ENCODE measurements at places on chromosomes 16 and 17.

DNA sequence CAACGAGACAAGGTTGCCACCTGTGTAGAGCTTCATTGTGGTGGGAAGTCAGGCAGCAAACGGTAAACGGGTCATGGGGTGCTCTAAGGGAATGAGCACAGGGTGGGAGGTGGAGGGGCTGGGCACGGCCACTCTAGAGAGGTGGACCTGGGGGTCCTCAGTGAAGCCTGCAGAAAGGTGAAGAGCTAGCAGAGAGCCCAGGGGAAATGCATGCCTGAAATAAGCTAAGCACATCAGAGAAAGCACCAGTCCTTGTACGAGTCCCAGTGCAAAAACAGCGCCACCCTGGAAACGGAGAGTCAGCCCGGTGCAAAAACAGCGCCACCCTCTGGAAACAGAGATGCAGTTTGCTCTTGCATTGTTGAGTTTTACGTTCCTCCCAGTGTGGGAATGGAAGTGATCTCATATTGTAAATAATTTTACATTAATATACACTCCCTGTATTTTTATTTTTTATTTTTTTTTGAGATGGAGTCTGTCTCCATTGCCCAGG lies 65.0 kb downstream of the TBC1D16 start:
- DNase-seq: no peak

GRCh38 chr16:4970010-4970409 lies 11.9 kb downstream of the SEC14L5 start:
- no peak for DNase-seq

DNA sequence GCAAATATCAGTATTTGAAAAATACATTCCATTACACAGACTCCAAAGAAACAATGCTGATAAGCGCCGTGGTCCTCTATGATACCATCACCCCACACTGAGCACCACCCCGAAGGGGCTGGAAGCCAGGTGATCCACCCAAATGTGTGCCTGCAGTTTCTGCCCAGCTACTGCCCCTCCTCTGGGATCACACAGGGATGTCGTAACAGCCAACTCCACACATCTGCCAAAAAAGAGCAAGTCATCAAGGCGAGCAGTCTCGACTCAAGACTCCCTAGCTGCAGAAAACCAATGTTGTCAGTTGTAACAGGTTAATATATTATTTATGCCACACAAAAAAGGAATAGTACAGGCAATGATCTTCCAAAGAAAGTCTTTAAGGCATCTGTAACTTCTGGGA lies 21.0 kb downstream of the CYB5D2 start:
- DNase-seq: no peak

DNA sequence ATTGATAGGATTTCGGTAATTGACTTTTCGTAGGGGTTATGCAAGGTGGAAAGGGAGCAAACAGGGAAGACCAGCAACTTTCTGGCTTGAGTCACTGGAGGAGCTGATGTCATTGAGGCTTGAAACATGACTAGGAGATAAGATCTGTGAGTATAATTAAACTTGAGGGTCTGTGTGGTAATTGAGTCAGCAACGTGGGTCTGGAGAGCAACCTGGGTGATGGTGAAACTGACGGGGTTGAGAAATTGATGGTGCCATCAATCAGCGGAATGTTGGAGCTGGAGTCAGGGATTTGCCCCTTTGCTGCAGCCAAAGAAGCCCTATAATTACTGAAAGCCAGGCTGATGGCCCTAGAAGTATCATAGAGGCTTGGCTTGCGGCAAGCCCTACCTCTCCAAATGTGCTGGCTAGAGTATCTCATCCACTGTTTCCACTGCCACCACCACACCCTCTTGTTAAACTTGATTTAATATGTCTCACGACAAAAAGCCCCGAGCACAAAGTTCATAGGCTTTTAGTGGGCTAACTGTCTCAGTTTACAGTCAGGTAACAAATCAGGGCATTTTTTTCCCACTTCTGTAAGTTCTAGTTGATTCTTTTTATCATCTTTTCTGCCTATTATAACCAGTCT lies 186.9 kb upstream of the ELAC2 start:
- no peak for DNase-seq

DNA sequence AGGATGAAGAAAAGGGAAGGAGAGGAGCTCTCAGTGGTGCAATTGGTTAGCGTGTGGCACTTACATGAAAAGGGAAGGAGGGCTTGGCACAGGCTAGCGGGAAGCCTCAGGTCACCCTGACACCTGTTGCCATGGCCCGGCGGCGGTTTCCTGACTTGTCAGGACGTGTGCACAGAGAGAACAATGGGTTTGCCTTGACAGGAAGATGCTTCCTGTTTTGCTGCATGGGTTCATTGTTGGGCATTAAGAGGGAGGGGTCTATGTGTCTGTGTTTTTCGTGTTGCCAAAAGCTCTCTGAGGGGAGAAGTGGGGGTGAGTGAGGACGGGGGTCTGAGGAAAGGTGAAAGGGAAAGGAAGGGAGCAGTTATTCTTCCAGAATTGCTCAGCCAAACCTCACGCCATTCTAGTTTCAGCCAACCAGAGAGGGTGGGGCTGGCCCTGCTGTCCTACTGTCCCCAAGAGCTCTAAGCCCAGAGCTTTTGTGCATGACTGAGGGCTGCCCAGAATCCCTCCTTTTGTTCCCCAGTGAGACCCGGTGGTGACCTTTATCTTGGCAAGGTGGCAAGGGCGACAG lies 17.1 kb upstream of the CCR7 start:
- no peak for DNase-seq

DNA sequence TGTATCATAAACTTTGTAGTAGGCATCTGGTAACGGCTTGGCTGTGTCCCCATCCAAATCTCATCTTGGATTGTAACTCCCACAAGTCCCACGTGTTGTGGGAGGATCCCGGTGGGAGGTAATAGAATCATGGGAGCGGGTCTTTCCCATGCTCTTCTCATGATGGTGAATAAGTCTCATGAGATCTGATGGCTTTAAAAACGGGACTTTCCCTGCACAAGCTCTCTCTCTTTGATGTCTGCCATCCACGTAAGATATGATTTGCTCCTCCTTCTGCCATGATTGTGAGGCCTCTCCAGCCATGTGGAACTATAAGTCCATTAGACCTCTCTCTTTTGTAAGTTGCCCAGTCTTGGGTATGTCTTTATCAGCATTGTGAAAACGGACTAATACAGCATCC lies 248.7 kb downstream of the SNX29 start:
- no peak for DNase-seq

DNA sequence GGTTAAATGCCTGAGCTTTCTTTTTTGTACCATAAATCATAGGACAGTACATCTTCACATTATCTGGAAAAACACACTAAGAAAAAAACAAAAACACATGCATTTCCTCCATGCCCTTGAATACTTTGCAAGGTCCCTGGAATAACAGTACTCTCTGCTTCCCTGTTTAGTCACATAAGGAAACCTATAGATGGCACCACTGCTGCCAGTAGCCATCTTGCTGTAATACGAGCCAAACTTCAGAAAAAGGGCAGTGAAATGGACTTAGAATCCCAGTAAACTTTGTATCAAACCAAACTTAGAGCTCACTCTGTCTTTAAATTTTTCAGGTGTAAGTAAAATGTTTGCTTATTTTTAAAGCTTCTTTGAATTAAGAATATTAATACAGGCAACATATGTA lies 435.5 kb downstream of the KCNJ2 start:
- DNase-seq: no peak

- DNase-seq: no peak
Measured at GRCh38 chr17:6681671-6682070, 30.1 kb downstream of the C17orf100 start.

- no peak for DNase-seq
Measured at GRCh38 chr16:31078597-31079341, 4.5 kb downstream of the ZNF646 start.

DNA sequence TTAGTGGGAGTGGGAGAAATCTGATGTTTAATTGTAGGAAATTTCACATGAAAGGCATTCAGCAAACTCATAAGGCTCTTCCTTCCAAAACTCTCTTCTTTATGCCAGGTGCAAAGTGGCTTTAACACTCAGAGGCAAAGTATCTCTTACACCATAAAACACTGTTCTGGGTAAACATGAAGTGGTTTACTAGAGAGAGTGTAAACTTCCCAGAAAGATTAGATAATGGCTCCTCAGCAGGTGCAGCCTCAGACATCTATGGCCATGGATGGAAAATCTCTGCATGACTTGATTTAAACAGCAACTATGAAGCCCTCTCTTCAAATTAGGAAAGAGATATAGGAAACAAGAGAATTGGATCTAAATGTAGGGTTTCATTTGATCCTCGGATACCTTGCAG lies 583.1 kb upstream of the SALL1 start:
- no peak for DNase-seq

DNA sequence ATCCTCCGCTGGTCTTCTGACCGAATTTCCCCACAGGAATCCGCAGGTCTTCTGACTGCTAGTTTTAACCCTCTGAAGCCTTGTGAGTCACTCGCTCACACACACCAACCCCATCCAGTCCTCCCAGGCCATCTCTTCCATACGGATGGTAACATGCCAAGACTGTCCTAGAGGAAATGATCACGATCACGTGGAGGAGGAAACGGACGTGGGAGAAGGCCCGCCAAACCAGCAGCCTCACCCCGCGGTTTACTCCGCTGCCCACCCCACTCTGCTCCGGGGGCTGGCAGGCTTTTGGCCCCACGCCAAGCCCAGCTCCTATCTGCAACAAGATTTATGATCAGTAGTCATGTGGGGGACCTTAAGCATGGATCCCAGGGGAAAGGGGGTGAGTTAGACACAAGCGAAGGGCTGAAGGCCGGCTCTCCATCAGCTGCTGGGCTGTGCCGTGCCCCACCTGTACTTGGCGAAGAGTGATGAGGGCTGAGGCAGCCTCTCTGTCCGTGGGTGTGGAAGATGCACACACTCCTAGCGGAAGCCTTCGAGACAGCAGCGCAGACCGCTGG lies 1.5 kb upstream of the FAAP100 start:
- no peak for DNase-seq

GRCh38 chr17:35460354-35460851 lies 11.8 kb upstream of the SLFN13 start:
- no peak for DNase-seq

DNA sequence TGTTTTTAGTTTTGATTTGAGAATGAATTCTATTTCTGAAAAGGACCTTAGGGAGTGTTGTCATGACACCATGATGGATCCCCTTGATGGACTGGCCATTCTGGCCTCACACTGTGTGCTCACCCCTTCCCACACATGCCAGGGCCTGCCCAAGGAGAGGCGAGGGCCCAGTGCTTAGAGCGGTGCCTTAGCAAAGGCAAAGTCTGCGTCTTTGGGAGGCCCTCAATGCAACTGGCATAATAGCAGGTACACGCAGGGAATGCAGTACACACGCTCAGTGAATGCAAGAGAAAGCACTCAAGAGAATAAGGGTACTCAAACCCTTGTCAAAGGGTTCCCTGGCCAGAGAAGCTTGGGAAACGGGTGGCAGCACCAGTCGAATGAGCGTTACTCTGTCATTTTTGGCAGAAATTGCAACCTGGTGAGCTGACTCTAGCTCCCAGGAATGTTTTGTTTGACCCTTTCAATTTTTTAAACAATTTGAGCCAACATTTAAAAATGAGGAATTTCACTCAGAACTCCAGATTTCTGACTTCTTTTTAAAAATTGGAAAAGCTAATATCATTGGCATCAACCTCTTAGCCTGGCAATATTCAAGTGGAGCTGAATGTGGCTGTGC lies 32.1 kb downstream of the NKD1 start:
- DNase-seq: no peak

GRCh38 chr17:15412606-15413005 lies 54.8 kb downstream of the CDRT4 start:
- DNase-seq: no peak

DNA sequence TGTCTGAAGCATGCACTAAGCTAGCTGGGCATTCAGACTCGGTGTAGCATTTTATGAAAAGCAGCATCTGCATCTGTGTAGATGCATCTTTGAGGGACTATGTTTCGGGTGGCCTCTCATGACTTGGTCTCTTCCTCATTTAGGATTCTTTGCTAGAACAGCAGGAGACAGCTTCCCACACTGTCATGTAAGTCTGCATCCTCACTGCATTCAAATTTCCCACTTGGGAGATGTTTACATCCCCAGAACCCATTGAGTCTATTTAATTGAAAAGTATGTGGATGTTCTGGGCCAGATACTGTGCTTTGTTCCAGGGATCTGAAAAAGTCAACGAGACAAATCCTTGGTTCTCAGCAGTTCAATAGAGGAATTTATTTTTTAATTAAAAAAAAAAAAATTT lies 198.6 kb upstream of the EEF2KMT start:
- DNase-seq: no peak

- DNase-seq: no peak
Measured at GRCh38 chr16:17084130-17084529, 386.6 kb downstream of the XYLT1 start.

DNA sequence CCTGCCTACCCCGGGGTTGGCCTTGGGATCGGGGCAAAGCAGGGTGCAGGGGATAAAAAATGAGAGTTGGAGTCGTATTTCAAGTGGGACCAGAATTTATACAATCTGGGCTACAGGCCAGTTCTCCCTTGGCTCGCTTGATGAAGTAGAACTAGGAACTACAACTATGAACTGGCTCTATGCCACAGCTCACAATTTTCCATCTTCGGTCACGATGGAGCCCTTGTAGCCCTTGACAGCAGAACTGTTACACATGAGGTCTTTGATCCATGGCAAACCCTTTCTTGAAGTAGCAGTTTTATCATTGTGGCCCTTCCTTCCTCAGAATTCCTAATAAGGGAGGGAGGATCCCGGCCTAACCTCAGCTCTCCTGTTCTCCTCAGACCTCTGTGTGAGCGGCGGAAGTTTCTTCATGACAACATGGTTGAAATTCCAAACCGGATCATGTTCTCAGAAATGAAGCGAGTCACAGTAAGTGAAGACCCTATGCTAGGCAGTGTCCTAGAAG lies 17.1 kb downstream of the LIG3 start:
- DNase-seq: no peak

- DNase-seq: no peak
Measured at GRCh38 chr16:83968306-83968851, 335 bp downstream of the NECAB2 start.

- DNase-seq: no peak
Measured at GRCh38 chr17:80755650-80756405, 211.2 kb downstream of the RPTOR start.

DNA sequence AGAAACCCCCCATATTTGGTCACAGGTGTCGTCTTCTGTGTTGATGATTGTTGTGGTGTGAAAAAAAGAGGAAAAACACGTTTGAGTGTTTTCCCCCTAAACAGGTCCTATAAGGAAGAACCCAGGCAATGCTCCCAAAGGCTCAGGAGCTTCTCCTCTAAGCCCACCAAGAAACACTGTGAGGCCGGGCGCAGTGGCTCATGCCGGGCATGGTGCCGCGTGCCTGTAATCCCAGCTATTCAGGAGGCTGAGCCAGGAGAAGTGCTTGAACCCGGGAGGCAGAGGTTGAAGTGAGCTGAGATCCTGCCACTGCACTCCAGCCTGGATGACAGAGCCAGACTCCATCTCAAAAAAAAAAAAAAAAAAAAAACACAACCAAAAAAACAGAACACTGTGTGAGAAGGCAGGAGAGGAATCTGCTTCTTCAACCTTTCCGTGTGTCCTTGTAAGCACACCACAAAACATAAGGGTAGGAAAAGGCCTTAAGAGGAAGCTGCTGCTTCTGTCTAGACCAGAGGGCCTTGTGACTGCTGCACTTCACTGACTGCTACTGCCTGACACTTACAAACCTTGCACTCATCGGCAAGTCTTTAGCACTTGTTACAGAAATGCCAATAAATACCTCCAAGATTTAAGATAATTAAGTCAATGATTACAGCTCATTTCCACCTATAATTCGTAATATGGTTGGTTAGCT lies 9.3 kb downstream of the JPT1 start:
- DNase-seq: no peak

- no peak for DNase-seq
Measured at GRCh38 chr16:975291-975690, 4.5 kb upstream of the LMF1 start.

Measured in stimulated activated CD8-positive, alpha-beta memory T cell treated with anti-CD3 and anti-CD28 coated beads, Interleukin-15, amount 100 ng/mL, for 24 hours (primary cell).